ENCODE measurements at places on chromosomes 1 and 21.

DNA sequence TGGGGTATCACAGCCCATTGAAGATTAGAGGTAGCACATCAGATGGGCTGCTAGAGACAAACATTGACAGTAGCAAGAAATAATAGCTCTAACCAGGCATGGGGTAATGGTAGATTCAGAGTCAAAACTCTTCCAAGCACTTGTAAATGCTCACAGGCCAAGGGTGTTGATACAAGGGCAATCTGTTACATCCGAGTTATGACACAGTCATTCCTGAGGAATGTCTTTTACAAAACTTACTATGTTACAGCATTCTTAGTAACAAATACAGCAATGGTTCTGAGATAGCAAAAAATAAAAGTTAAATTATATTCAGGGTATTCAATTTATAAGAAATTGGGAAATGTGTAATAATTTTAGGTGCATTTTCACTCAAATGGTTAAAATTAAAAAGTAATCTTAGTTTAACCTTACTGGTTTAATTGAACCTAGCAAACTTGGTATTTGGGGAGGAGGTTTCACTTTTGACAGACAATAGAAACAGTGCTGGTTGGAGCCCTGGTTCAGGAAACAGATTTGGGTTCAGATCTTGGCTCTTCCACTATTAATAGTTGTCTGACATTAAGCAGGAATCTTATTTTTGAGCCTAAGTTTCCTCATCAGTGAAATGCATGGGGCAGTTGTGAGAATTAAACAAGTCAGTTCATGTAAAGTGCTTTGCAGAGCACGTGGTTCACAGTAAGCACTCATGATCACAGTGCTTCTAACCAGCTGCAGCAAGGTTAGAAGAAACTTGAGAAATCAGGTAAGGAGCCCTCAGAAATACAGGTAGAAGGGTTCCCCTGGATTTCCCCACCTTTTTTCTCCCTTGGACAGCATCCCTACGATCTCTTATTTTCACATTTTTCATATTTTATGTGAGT, 4.4 kb downstream of the ST3GAL3 start:
- peak; percentile 74 for DNase-seq

DNA sequence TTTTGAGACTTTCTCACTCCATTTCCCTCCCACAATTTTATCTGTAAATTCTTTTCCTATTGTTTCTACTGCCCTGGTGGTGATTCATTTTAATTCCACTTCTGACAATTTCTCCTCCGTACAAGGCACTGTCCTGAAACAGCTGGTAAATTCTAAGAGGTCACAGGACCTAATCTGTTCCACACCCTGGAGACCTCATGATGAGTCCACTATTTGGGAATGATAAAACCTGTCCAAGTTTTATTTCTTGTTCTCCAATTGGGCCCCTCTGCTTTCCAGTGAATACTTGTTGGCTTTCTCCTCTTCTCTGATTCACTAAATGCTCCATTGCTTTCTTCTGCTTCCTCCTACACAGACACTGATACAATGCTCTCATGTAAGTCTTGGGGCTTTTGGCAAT, 343.1 kb upstream of the DUSP10 start:
- no peak for DNase-seq

DNA sequence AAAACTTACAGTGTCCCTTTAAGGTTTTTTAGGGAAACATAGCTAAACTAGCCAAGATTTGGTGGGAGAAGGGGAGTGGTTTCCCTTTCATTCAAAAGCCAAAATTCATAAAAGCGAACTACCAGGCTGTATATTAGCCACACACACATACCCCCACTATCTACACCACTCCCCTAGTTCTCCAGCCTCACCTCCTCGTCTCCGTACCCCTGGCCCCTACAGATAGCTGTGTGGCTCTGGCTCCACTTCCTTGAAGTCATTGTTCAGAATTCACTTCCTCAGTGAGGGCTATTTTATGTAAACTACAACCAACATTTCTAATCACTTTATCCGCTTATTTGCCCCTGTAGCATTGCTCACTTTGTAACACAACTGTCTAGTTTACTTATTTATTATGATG, 5.3 kb upstream of the DPH5 start:
- DNase-seq, result no peak

GRCh38 chr1:175522880-175523279, 220.5 kb downstream of the TNR start:
- no peak for DNase-seq

DNA sequence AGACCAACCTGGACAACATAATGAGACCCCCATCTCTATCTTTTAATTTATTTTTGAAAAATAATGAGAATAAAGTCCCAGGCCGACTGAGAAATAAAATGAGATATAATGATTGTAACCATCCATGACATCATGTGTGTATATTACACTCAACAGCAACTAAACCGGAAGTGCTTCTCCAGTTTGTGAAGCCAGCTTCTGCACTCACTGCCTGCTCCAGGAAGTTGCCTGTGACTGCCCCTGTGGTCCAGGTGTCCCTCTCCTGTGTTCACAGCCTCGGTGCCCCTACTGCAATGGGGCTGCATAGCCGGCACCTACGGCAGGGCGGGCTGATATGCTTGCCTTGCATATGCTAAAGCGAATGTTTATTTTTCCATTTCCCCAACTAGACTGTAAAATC, 68.3 kb downstream of the SSBP3 start:
- peak; percentile 16 for DNase-seq

GRCh38 chr1:208031316-208031931, 120.5 kb upstream of the CD34 start:
- DNase-seq, result no peak

GRCh38 chr1:33826311-33826710, 37.6 kb upstream of the HMGB4 start:
- DNase-seq, result no peak

GRCh38 chr1:185345913-185346720, 29.1 kb upstream of the IVNS1ABP start:
- DNase-seq, result no peak

GRCh38 chr1:59730759-59731478, 83.8 kb upstream of the HOOK1 start:
- DNase-seq, result peak; percentile 93

DNA sequence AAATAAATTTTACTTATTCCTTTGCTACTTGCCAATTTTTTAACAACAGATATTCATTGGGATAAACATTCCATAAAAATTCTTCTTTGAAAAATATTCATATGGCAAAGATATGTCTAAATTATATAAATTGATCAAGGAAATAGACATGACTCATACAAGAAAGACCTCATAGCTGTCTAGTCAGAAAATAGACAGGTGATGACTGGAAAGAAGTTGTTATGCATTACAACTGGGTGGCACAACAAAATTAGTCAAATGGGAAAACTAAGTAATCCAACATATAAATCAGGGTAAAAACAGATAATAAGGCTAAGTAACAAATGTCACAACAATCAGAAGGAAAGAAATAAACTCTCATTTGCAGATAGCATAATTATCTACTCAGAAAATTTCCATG, 92.0 kb downstream of the USH2A start:
- DNase-seq, result no peak

- DNase-seq, result peak; percentile 80
Measured at GRCh38 chr1:43783671-43784205, 76.4 kb downstream of the ST3GAL3 start.

GRCh38 chr1:160219062-160219929, 14.1 kb downstream of the PEA15 start:
- DNase-seq, result peak; percentile 43

- no peak for DNase-seq
Measured at GRCh38 chr1:41468122-41468762, 16.2 kb downstream of the EDN2 start.

- DNase-seq, result peak; percentile 94
Measured at GRCh38 chr1:26771643-26772321, 16.0 kb upstream of the PIGV start.

GRCh38 chr1:193629875-193630274, 443.5 kb upstream of the B3GALT2 start:
- DNase-seq, result no peak

- peak; percentile 6 for DNase-seq
Measured at GRCh38 chr21:25296252-25296651, 311.0 kb downstream of the MRPL39 start.

GRCh38 chr1:79852004-79852403, 845.5 kb upstream of the ADGRL4 start:
- DNase-seq, result no peak

Data from HT1080 (cell line).